Stimulated activated CD4-positive, alpha-beta T cell treated with anti-CD3 and anti-CD28 coated beads, Interleukin-2, amount 100 ng/mL, for 24 hours (primary cell): ENCODE measurements at places on chromosomes 13 and 19.
A peak's percentile ranks its signal among the peaks of the same experiment; 100 is the strongest.

GRCh38 chr19:31598730-31599238, 249.5 kb upstream of the TSHZ3 start:
- no peak for DNase-seq

DNA sequence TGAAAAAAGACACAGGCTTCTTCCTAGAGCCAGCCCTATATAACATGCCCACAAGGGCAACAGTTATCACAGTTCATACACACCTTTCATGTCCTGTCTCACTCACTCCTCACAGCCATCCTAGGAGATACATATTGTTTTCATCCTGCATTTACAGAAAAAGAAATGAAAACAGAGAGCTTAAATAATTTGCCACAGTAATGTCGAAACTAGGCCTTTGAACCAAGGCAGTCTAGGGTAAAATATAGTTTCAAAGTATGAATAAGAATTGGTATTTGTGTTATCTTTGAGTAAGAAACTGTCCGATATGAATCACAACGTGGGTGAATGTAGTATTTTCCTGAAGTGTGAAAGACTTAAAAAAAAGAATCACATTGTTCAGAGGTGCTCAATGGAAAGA, 26.8 kb downstream of the CLDN10 start:
- no peak for DNase-seq

DNA sequence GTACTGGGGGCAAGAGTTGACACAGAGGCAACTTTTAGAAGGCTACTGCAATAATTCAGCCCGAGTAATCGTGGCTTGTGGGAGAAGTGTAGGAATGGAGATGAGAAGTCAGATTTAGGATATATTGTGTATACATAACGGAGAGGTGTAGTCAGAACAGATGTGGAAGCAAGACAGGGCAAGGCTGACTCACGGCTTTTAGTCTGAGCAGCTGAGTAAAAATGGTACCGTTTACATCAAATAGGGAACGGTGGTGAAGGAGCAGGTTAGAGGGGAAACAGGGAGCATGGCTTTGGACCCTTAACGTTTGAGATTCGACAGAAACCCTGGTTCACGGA, 796 bp upstream of the LSM14A start:
- DNase-seq: peak; percentile 58

DNA sequence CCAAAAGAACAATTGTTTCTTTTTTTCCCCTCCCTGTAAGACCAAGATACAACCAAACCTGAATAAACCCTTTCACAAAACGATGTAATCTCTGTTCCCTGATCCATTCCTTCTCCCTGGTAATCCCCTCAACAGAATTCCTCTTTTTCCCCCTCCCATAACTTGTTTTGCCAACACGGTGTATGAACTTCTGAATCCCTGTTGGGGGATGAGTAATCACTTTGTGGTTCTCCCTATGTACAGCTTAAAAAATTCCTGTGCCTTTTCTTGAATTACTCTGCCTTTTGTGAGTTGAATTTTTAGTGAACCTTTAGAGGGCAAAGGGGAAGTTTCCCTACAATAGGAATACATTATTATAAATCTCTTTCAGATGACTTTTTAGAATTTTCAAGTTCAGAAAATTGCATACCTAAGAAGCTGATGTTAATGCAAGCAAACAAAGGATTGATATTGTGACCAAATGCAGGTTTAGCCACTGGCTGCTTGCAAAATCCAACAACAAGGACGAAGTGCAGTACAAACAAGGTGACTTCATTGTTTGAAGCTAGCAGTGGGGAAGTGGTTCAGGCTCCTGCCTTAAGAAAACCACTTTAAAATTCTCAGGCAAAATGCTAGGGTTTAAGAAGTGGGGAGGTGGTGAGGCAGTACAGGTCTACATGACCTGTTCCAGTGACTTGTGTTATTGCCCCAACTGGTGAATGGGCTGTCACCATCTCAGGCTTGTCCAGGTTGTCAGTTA, 15.0 kb upstream of the EPSTI1 start:
- DNase-seq: no peak

DNA sequence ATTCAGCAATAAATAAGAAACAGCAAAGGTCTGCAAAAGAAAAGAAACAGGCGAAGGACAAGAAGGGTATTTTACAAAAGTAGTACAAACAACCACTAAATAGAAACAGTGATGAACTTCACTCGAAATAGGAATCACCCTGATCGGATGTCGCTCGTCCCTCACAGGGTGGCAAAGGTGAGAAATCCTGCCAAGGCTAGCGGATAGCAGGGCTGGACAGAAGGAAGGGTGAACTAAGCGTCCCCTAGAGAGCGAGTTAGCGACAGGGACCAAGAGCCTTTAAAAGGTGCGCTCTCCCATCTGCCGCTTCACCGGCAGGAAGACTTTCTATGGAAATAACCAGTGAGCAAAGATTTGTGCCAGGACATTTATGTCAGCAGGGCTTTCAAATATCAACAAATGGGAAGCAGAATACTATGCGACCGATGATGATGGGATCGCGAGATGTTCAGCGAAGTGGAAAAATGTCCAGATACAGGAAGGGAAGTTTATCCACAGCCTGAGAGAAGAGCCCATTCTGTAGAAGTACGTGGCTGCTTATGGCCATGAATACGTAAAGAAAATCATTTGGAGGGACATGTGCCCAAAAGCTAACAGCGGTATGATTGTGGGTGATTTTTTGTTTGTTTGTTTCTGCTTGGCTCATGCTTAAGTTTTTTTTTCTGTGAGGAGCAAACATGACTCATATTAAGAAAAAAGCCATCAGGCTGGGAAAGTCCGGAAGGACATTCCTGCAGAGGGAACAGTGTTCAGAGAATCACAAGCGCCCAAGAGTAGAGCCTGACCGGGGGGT, 18.9 kb downstream of the ELAVL1 start:
- DNase-seq: no peak

DNA sequence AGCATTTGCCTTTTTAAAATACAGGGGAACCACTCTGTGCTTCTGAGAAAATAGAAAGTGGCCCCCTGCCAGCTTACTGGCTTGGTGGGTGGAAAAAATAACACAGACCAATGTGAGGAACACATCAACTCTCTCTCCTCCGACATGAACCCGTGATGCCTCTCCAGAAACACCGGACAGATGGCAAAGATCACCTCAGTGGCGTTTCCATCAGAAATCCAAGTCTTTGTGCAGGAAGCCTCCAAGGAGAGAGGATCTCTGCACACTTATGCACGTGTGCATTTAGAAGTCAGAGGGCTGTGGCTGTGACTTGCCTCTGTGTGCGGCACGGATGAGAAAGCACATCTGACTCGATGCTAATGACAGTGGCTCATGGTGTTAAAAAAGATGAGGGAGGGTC, 112.3 kb upstream of the KLF12 start:
- DNase-seq: peak; percentile 40

- DNase-seq: no peak
These were observed 6.8 kb downstream of the UPF3A start for GRCh38 chr13:114288157-114288591.

GRCh38 chr19:13036366-13036976, 41.2 kb downstream of the NFIX start:
- no peak for DNase-seq
